Activated naive CD4-positive, alpha-beta T cell (primary cell): ENCODE measurements at places on chromosomes 3 and 15.

- no peak for DNase-seq
These were observed 141.2 kb downstream of the B3GALNT1 start for GRCh38 chr3:160963949-160964348.

- DNase-seq, result no peak
These were observed 15.8 kb downstream of the HDC start for GRCh38 chr15:50249704-50250103.

DNA sequence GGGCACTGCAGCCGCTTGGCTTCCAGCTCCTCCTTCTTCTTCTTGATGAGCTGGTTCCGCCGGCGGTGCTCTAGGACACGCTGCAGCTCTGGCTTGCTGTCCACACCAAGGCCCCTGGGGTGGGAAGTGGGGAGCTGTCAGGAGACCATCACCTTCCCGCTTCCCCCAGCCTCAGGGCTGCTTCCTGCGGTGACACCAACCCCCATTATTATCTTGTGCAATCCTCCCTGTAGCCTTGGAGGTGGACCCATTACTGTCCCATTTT, 10.0 kb downstream of the FAM107A start:
- no peak for DNase-seq

GRCh38 chr3:119763466-119763865, 18.4 kb upstream of the NR1I2 start:
- DNase-seq, result no peak

DNA sequence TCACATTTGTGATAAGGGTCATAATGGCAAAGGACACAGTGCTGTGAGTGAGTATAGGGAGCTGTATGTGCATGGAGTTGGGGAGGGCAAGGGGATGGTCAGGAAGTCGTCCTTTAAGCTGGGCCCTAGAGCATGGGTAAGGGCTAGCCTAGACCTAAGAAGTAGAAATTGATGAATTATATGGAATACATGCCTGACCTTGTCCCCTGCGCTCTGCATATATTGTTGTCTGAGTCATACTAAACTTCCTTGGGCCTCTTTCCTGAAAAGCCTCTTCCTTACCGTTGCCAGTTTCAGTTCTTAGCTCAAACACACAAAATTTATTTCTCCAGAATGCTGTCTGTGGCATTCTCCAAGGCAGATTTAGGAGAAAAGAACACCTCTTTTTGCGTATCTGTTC, 4.6 kb downstream of the SNRK start:
- DNase-seq, result no peak

GRCh38 chr15:91099616-91099994, 452 bp upstream of the SV2B start:
- DNase-seq, result no peak

GRCh38 chr15:65416845-65417416, 5.8 kb downstream of the IGDCC4 start:
- no peak for DNase-seq

DNA sequence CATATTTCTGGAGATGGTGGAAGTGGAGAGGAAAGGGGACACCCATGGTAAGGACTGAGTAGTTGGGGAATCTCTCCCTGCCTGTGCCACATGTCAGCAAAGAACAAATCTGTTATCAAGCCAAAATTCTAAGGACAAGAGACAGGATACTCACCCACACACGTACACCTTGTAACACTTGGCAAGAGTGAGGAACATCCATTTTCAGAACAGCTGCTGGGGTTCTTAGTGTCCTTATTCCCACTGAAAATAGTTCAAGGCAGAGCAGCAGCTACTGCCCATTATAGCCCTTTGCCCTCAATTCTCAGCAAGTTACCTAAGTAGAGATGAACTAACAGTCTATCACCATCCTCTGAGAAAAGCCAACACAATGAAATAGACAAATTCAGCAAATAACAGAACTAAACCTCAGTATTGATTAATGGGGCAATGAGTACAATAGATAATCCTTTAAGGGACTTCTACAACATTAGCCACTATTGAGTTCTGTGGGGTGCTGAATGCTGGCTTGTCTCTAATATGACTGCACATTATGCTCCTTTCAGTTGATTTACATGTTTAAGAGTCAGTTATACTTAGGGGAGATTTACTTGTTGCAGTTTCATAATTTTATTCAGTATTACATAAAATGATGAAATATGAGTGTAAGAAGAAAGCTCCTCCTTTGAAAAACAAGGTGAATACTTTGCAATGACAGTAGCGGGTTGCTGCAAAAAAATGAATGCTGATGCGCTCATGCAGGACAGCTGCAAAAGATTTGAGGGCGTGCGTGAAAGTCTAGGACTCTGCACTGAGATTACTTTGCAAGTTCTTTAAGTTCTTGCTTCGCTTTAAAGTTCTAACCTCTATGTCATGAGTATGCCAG, 22.4 kb downstream of the SENP5 start:
- no peak for DNase-seq

DNA sequence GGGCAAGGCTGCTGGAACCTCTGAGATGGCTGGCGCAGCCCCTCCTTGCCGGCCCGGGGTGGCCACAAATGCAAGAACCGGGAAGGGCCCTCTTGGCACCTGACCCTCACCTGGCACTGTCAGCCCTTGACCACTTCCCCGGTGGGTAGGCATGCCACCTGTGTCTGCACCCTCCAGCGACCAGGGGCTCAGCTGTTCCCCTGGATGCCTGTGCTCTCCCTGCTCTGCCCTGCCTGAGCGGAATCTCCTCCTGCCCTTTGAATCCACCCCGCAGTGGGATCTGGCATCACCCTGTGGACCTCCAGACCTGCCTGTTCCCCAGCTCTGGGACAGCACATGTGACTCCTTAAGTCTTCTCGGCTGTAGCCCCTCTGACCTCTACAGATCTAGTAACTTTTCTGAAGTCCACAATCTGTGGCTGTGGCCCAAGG, 26.1 kb upstream of the FGD5 start:
- no peak for DNase-seq

DNA sequence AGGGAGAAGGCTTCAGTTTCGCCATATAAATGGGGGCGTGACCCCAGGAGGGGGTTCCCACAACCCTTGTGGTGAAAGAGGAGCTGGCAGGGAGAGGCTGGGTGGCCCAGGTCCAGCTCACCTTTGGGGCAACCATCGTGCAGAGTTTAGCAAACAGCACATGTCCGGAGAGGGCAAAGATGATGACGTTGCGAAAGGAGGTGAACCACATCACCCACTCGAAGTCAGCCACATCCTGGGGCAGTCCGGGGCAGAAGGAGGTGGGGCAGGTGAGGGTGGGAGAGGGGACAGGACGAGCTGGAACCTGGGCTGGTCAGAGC, 3.7 kb downstream of the HHATL start:
- DNase-seq, result no peak

GRCh38 chr15:52143873-52144272, 31.3 kb upstream of the BCL2L10 start:
- DNase-seq, result no peak

DNA sequence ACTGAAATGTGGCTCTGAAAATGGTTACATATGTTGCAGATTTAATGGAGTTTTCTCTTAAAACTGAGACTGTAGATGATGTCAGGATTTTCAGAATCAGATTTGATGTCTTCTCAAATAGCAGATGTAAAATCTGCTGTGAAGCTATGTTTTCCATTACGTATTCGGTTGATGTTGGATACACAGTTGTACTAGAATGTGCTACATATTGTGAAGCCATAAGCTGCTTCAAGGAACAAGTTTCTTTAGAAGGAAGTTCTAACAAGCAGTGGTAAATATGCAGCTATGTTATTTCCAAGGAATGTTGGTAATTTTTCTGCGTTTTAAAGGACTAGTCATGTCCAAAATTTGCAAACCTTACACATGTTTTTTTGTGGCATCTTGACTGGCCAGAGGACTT, 197.7 kb downstream of the RBMS3 start:
- DNase-seq, result no peak

DNA sequence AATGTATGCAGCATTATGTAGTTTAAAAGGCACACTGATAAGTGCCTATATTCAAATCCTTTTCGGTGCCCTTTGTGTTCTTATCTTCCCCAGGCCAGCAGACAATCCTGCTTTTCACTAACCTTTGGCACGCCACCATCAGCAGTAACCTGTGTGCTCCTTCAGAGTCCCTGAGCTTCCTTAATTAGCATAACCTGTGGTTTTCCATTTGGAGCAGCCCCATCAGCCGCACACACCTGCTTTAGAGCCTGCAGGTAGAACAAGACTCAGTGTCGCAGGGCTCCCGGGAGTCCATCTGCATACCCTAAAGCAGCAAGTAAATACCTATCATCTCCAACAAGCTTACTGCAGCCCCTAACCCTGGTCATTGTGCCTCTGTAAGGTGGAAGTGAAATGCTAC, 755.1 kb downstream of the ROBO2 start:
- DNase-seq, result no peak

DNA sequence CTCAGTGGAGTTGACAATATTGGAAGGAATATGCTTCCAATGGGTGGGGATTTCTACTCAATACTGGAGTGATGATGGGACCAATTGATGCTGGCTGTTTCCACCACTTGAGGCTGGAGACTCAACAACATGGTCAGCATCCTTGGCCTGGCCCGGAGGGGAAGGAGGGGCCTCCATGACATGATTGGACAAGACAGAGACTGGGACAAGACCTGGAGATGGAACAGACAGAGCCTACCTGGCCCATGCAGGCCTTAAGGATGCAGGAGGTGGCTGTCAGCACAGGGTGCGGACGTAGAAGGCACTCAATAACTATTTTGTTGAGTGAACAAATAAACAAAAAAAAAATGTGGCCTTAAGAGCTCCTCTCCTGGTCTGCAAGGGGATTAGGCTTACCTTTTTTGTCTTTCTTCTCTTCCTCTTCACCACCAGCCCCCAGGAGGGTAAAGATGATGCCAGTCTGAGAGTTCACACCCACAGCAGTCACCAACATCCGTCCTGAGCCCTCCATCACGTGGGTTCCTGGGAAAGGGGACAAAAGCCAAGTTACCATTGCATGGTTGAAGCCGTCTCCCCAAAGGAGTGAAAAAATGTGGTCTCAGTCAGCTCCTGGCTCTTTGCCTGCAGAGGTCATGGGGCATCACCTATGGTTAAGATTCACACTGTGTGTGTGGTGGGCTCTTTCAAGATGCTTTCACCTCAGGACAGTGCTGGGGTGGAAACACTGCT, 67.1 kb upstream of the SEC13 start:
- DNase-seq, result no peak

DNA sequence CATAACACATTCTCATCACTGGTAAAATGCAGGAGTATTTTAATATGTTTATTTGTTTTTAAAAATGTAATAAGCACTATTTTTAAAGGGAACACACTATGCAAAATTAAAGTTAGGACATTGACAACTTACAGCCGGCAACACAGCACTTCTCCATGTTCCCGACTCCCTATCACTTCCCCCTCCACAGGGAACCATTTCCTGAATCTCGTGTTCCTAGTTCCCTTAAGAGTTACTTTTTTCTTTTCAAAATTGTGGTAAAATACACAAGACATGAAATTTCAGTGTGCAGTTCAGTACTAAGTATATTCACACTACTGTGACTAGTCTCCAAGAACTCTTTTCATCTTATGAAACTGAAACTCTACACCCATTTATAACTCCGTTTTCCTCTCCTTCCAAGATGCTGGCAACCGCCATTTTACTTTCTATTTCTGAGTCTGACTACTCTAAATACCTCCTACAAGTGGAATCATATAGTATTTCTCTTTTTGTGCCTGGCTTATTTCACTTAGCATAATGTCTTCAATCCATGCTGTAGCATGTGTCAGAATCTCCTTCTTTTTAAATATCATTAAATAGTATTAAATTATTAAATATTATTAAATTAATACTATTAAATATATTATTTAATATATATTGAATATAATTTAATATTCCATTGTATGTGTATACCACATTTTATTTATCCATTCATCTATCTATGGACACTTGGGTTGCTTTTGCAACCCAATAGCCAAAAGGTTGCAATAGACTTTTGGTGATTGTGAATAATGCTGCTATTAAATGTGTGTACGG, 25.9 kb upstream of the UBE2Q2 start:
- no peak for DNase-seq

GRCh38 chr3:57221883-57222282, 5.6 kb upstream of the APPL1 start:
- DNase-seq, result no peak

DNA sequence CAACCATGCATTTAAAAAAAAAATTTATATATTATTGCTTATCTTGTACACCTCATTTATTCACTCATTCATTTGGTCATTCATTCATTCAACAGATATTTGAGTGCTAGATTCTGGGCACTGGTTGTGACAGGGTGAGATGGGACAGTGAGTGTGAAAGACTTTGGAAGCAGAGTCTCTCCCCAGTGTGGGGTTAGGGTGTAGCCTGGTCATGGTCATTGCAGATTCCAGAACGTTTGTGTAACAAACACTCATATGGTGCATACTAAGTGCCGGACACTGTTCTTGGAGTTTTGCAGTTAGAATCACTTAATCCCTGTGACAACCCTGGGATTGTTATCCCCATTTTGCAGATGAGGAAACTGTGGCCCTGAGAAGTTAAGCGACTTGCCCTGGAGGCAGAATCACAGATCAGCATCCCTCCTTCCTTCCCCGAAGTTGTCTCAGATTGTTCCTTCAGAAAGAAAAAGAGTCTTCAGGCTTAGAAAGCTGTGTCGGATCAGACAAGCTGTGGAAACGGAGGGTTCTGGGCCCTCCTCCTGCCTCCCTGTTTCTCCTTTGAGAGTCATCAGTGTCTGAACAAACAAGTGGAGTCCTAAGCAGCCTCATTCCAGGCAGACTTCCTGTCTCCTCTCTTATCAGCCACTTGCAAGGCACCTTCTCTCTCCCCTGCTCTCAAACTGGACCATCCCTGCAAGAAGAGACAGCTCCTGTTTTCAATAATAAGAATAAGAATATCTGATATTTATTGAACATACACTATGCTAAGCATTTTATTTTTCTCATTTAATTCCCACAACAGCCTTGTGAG, 6.3 kb downstream of the LOXL1 start:
- DNase-seq, result no peak

DNA sequence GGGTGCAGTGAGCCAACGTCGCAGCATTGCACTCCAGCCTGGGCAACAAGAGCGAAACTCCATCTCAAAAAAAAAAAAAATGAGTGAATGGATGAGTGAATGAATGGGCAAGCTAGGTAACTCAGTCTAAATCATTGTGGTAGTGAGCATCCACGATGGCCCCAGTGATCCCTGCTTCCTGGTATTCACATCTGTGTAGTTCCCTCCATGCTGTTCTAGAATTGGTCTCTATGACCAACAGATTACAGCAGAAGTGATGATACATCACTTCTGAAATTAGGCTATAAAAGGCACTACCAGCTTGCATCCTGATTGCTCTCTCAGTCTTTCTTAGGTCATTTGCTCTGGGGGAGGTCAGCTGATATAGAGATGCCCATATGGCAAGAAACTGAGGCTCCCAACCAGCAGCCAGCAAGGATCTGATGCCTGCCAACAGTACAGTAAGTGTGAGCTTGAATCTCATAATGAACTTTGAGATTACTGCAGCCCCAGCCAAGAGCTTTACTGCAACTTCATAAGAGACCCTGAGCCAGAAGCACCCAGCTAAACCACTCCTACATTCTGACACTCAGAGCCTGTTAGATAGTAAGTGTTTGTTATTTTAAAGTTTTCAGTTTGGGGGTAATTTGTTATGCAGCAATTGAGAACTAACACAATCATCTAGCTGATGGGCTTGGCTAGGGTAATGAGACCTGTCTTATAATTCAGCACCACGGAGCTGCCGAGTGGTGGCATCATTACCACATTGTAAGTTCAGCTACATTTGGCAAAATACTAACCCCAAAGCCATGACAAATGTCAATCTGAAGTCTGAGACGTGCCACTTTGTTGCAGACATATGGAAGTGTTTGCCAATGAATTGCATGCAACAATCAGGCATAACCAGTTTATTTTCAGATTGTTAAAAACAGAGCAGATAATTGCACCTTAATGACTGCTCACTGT, 53.0 kb downstream of the KLHL6 start:
- DNase-seq, result no peak

- no peak for DNase-seq
These were observed 5.5 kb downstream of the GFM1 start for GRCh38 chr3:158649791-158650190.
